Stimulated activated CD4-positive, alpha-beta T cell treated with anti-CD3 and anti-CD28 coated beads, Interleukin-4, amount 100 ng/mL, for 4 hours (primary cell): ENCODE measurements at places on chromosomes 4 and X.

GRCh38 chr4:154399259-154399974, 92.2 kb downstream of the DCHS2 start:
- no peak for DNase-seq

- no peak for DNase-seq
Measured at GRCh38 chr4:174554231-174554728, 32.0 kb upstream of the HPGD start.

DNA sequence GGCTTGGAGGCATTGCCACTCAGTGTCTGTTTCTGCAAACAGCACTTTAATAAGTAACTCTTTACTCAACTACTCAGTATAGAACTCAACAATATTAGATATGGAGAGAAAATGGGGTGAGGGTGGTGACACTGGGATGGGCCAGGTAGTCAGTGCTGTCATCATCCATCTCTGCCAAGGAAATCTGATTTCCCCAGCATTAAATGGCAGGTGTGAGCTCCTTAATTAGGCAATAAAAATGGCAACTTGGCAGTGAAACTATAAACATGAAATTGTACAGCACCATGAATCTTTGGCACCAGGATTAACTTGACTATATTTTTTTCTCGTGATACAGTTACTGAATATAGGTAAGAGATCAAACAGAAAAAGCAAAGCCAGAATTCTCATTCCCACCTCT, 146.2 kb downstream of the GLRA2 start:
- no peak for DNase-seq

DNA sequence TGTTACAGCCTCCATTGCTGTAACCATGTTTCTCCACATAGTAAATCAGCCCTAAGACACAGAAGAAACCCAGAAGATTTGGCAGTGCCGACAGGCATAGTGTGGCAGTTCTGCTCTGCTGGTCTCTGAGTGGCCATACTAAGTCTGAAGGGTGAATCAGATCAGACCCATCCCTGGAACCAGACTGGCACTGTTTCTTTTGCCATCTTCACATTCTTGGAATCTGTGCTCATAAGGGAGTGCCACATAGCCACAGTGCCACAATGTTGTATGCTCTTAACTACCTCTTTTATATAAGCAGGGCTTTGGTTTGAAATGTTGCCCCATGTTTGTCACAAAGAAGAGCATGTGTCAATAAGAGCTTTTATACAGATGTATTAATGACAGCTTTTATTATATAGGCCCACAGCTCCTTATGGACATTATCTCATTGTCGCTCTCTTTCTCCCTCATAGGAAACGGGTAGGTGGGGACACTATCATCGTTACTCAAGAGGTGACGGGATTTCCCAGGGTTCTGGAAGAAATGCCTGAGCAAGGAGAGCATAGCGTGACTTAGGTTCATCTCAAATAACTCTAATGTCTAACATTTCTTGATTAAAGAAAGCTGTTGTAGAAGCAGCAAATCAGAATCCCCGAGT, 128.2 kb downstream of the CBR4 start:
- DNase-seq = no peak

DNA sequence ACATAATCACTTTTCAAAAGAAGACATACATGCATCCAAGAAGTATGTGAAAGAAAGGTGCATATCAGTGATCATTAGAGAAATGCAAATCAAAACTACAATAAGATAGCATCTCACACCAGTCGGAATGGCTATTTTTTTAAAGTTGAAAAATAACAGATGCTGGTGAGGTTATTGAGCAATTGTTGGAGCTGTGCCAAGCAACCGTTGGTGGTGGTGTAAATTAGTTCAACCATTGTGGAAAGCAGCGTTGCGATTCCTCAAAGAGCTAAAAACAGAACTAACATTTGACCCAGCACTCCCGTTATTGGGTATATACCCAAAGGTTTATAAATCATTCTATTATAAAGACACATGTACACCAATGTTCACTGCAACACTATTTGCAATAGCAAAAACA, 14.2 kb downstream of the COX7B2 start:
- DNase-seq = no peak

GRCh38 chr4:124279741-124280140, 432.8 kb downstream of the ANKRD50 start:
- DNase-seq = no peak

DNA sequence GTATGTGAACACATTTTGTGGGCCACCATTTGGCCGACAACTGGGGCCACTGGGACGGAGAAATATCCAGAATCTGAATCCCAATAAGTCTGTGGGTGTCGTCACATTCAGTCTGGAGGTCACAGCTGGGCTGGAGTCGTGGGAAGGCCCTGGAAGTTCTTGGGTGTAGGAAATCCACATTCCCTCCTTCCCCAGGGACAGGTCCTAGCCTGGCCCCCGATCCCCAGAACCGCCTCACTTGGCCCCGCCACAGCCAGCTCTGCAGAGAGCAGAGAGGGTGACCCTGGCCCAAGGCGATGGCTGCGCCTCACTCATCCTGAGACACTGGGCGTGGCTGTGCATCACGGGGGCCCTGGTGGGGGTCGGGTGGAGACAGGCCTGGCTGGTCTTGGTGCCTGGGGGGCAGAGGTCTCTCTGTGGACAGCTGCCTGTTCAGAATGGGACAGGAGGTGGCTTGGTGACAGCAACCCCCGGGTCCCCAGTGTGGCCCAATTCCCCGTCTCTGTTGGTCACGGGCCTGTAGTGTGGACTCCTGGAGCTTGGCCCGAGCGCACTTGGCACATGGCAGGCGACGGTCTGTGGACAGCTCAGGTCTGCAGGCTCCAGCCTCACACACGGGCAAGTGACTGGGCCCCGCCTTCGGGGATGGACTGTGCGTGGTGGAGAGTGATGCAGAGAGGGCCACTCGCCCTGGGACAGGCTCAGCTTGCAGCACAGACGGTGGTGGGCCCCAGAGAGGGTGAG, 16.4 kb downstream of the DOK7 start:
- DNase-seq = no peak

- no peak for DNase-seq
Measured at GRCh38 chr4:104465201-104465600, 29.5 kb downstream of the CXXC4 start.

GRCh38 chr4:8771258-8771590, 100.4 kb downstream of the HMX1 start:
- DNase-seq = no peak

DNA sequence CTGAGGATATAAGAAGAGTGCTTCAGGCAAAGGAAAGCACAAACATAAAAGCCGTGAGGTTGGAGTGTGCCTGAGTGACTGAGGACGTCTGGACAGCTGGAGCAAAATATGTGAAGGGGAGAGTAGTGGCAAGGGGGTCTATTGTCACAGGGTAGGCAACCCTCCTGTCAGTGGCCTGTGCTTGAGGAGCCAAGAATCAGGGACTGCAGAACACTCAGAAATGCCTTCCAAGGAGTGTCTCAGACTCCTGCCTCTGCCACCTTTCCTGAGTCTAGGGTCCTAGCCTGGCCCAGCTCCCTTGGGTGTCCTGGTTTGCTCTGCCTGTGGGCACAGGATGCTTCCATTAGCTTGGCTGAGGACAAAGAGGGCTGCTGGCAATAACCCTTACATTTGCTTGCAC, 152.5 kb upstream of the PJA1 start:
- no peak for DNase-seq
